ENCODE measurements at places on chromosomes 2 and 18.
A peak's percentile ranks its signal among the peaks of the same experiment; 100 is the strongest.

GRCh38 chr2:3427272-3427671 lies 47.8 kb downstream of the TRAPPC12 start:
- DNase-seq = no peak

DNA sequence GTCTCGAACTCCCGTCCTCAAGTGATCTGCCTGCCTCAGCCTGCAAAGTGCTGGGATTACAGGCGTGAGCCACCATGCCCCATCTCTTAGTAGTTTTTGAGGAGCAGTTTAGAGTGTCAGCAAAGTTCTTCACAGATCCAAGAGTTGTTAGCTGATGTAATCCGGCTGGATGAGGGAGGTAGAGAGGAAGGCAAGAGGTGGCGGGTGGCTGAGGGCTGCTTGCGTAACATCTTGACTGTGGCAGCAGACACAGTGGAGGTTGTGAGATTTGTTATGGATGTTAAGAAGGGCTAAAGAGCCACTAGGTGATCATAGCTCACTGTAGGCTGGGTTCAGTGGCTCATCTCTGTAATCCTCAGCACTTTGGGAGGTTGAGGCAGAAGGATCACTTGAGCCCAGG lies 19.5 kb upstream of the FAM136A start:
- DNase-seq = no peak

GRCh38 chr18:70243131-70243929 lies 37.8 kb upstream of the RTTN start:
- DNase-seq = peak; percentile 8

DNA sequence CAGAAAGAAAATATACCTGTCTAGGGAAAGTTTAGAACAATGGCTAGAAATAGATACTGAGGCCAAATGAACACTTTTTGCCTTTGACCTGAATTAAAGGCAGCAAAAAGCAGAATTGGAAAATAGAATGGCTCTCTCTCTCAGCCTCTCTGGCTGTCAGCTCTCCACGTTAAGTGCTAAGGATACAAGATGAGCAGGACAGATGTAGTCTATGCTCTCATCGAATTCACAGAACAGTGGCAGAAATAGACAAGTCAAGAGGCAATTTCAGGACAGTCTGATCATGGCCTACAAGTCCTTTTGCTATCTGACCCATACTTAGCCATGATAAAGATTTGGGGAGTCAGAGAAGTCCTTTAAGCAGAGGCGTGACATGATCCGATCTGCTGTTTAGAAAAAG lies 120.2 kb upstream of the CREB1 start:
- no peak for DNase-seq

GRCh38 chr2:5562426-5562825 lies 129.8 kb upstream of the SOX11 start:
- DNase-seq = no peak

DNA sequence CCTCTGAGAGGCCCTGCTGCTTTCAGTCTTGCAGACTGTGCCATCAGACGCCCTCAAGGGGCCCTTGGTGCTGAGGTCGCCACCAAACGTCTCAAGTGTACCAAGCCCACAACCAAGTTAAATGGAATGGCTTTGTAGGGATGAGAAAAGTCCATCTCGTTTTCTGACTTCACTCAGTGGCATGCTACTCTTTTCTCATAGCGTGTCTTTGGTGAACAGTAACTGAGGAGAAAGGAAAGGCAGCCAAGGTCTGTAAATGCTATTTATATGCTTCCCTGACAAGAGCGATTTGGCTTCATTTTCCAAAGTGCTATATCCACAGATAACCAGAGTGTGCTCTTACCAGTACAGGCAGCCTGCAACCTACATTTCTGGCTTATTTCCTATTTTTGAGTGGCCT lies 123.0 kb downstream of the MTX2 start:
- DNase-seq = no peak

- DNase-seq = no peak
Observed at GRCh38 chr18:56176751-56177150, 461.6 kb downstream of the TXNL1 start.

DNA sequence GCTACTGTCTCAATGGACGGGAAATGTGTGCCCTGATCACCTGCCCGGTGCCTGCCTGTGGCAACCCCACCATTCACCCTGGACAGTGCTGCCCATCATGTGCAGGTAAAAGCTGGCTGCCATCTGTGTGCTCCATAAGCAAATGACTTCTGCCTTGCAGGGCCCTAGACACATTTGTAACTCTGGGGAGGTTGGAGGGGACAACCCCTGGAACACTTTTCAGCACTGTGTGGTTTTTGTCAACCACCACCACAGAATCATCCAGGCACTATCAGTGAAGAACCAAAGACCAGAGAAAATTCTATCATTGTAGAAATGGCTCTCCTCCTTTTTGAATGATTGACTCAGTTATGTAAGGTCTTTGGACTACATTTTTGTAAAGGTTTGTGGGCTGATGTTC lies 84.3 kb downstream of the FEZ2 start:
- DNase-seq = no peak

- DNase-seq = no peak
Observed at GRCh38 chr2:96123936-96124335, 7.6 kb upstream of the ADRA2B start.

GRCh38 chr2:20370191-20370590 lies 19.5 kb upstream of the PUM2 start:
- DNase-seq = no peak

DNA sequence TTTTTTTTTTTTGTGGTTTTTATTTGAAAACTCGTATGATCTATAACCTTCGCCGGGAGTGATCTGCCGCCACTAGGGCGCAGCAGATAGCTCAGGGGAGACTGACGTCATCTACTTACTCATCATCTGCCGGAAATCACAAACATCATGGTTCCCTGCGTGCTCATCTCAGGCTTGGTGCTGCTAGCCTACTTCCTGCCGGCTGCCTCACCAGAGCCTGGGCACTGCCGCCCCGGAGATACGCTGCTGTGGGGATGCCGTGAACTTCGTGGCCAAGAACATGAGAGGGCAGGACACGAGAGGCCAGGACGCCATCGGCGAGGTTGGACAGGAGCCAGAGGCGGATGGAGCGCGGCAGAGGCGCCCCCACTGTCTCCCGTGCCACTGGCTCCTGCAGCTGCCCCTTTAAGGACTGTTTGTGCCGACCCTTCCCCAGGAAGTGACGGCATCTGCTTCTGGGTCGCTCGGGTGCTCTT lies 68.8 kb downstream of the DOK6 start:
- no peak for DNase-seq

DNA sequence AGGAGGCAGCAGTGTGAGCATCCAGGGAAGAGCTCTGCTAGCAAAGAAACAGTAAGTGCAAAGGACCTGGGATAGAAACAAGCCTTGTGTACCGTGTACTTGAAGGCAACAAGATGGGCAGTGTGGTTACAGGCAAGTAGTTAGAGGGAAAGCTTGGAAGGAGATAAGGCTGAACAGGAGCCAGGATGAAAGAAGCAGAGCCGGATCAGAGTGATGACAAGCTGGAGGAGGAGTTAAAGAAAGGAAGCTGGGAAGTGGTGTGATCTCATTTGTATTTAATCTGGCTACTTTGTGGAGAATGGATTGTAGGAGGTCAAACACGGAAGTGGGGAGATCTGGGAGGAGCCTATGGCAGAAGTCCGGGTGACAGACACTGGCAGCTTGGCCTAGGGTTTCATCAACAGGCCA lies 44.7 kb upstream of the VPS54 start:
- DNase-seq = no peak

DNA sequence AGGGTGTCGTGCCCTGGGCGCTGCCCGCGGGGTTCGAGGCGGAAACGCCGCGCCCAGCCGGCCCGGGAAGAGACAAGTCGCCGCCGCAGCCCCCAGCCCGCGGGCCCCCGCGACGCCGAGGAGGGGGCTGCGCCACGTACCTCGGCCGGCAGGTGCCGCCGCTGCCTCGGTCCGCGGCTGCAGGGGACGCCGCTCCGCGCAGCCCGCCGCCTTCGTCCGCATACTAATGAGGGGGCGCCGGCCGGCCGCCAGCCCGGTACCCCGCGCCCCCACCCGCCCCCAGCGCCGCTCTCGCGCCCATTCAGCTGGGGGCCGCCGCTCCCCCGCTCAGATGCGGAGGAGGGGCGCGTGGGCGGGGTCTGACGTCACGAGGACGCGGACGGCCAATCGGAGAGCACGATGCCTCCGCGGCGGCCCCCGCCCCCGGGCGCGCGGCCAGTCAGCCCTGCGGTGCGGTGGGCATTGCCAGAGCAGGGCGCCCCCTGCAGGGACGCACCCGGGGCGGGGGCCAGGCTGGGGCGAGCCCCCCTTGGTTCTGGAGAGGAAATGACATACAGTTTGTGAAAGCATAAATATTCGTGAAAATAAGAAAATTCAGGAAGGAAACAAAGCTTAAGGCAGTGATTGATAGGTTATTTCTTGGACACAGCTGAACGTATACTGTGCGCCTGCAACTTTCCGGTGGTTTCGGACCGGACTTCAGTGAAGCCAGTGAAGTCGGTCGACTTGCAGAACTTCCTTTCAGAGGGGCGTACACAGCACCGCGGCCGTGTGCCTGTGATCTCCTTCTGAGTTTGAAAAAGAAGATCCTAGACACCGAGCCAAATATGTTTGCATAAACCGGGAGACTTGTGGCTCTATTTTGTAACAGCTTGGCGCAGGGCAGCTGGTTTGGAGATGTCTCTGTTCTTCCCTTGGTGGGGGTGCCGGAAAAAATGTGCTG lies at the start of gene ST3GAL5:
TSS of gene ST3GAL5 (minus strand) at position 307 of the 943 bp plus-strand sequence. CDS start at position 222, 85 bp downstream.
- no peak for DNase-seq

- DNase-seq = no peak
Observed at GRCh38 chr2:38978296-38978903, 88.7 kb downstream of the ARHGEF33 start.

Data from AG09309 (cell line).